ENCODE measurements at places on chromosomes 6 and 20.

GRCh38 chr6:88705601-88706000 is 257.8 kb downstream of the RNGTT start:
- DNase-seq, result no peak

DNA sequence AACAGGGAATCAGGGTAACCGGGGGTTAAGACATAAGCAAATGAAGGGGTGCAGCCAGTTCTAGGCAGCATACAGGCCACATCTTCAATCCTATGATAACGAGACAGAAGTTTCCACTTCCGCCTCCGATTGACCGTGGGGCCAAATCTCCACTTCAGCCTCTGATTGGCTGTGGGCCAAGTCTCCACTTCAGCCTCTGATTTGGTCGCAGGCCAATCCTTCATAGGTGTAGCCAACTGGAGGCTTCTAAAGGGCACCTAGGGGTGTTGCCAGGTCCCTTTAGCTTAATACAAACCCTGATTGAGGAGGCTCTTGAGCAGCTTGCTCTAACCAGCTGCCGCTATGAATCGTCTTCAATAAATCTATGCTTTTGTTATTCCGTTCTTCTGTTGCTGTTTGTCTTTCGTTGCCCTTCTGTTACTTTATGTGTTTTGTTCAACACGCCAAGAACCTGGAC is 2.1 kb upstream of the ERGIC3 start:
- DNase-seq, result no peak

DNA sequence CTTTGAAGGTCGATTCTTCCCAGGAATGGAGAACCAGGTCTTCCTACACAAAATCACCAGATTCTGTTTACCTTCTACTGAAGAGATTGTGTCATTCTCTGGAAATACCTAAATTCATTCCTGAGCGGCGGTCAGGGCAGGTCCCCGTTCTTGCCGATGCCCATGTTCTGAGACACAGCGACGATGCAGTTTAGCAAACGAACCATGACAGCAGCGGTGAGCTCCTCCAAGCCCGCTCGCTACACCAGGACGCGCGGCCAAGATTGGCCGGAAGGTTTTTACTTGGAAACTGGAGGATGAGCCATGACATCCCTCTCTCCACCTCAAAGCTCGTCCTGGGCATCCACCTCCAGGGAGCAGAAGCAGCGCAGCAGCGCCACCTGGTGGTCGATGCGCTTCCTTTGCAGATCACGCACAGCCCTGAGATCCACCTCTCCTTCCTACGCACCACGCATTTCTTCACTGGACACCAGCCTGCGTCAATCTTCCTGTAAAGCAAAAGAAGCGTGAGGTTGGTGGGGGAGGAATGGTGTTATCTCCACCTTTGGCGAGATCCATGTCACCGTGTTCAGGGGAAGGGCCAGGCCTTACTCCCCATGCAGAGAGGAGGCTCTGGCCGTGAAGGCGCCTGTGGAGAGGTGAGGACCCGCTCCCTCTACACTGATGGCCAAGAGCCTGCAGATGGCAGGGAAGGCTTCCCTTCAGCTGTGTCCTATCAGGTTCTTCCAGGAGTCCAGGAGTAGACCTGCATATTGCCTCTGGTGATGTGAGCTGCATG is 9.9 kb upstream of the HLA-B start:
- DNase-seq, result peak; percentile 93

GRCh38 chr6:155765275-155766194 is 309.9 kb upstream of the NOX3 start:
- DNase-seq, result no peak

DNA sequence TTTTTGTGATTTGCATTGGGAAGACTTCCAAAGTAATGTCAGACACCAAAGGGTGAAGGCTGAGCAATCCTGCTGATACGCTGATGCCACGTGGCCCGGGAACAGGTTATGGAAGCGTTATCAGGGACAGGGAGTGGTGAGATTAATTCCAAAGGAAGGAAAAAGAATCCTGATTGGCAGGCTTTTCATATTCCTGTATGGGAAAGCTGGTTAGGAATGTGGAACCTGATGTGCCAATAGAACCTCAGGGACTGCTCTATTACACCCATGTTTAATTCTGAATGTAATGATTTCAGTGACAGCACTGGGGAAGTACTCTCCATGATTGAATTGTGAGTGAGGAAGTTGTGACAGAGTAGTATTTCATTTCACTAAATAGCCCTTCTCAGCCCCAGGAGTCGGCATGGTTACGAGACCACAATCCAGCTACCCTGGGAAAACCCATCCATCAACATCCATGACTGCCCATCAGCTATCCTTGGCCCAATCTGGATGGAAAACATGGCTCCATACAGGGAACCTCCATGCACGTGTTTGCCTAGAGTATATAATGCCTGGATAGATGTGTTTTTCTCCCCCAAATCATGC is 49.4 kb downstream of the F13A1 start:
- DNase-seq, result no peak

GRCh38 chr6:163886428-163886827 is 471.9 kb downstream of the QKI start:
- DNase-seq, result no peak

- peak; percentile 7 for DNase-seq
Observed at GRCh38 chr20:4060064-4060795, 44.9 kb upstream of the RNF24 start.

GRCh38 chr6:38646166-38646878 is 6.6 kb upstream of the BTBD9 start:
- DNase-seq, result no peak

All from AML-193 (cell line).